Suppressor macrophage treated with lipopolysaccharide for 4 hours (primary cell): ENCODE measurements at places on chromosomes 12 and 14.
A peak's percentile ranks its signal among the peaks of the same experiment; 100 is the strongest.

GRCh38 chr12:92341065-92341668 is 195.5 kb upstream of the BTG1 start:
- peak; percentile 40 for DNase-seq

GRCh38 chr14:69342928-69343525 is 55.1 kb downstream of the ERH start:
- no peak for DNase-seq

DNA sequence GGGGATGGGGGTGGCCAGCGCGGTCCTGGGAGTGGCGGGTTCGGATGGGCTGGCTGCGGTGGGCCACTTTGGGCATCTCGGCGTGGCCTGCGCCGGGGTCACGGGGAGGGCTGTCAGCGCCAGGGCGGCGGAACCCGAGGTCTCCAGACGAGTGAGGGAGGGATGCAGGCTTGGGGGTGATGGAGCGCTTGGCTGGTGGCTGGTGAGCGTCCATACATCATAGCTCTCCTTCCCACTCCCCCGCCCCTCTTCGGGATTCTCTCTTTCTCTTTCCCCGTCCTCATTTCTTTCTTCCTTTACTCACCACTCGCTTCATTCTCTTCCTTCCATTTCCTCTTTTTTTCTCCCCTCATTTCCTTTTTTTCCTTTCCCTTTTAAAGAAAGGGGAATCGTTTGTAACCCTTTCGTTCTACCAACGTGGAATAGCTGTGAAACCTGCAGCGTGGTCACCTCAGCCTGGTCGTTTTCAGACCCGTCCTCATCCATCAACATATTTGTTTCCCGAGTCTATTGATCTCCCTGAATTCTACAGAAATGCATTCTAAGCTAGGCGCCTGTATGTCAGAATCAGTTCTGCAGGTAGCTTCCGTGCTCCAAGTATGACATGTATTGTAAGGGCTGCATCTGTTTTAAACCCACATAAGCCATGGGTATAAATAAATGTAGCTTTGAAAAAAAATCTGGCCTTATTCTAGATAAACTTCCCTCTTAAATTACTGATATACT is 260.3 kb upstream of the E2F7 start:
- peak; percentile 3 for DNase-seq

- DNase-seq, result no peak
Measured at GRCh38 chr14:24972844-24973243, 77.1 kb downstream of the STXBP6 start.

- peak; percentile 46 for DNase-seq
Measured at GRCh38 chr12:59624732-59625460, 29.1 kb downstream of the SLC16A7 start.

GRCh38 chr12:119682639-119683252 is 14.8 kb downstream of the PRKAB1 start:
- peak; percentile 78 for DNase-seq

GRCh38 chr14:32666308-32666707 is 272.4 kb upstream of the NPAS3 start:
- no peak for DNase-seq

DNA sequence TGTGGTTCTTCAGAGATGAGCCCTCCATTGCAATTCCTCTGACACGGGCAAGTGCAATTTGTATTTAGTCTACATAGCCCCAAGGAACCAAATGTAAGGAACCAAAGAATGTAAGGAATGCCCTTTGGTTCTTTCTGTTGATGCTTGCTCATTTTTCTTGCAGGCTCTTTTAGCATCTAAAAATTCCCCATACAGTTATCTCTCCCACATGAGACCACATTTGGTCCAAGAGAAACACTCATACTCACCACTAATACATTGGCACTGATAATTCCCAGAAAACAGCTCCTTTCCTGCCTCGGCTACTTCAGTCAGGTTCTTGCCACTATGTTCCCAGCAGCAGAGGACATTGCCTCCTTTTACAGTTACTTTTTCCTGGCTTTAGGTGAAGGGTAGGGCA is 332.6 kb downstream of the AEBP2 start:
- no peak for DNase-seq

- no peak for DNase-seq
Measured at GRCh38 chr12:2960390-2960956, 1.3 kb downstream of the TEAD4 start.

DNA sequence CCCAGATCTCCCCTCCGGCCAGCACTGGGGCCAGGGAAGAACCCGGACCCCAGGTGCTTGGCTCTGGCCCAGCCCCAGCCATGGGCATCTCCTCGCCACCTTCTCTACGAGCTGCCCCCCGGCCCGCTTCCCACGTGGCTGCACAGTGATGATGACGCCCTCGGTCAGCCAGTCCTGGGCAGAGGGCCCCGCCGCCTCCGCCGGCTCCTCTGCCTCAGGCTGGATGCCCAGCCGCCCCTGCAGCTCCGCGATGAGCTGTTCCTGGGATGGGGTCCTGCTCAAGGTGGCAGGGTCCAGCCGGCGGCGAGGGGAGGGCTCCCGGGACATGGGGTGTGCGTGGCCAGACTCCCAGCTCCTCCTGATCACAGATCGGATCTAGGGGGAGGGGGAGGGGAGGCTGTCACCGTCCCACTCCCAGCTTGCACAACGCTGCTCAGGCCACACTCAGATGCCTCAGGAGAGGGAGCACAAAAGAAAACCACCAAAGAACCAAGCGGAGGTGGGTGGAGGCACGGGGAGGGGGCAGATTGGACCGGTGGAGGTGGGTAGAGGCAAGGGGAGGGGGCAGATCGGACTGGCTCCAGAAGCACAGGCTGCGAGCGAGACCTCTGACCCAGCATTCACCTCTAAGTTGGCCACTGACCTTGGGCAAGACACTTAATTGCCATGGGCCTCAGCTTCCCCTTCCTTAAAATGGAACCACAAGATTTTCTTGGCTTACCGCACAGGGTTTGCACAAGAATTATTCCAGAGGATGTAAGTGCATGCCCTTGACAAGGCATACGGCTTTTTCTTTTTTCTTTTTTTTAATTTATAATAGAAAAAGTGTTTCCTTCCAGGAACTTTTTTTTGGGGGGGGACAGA is 16.1 kb upstream of the RPLP0 start:
- DNase-seq, result no peak

DNA sequence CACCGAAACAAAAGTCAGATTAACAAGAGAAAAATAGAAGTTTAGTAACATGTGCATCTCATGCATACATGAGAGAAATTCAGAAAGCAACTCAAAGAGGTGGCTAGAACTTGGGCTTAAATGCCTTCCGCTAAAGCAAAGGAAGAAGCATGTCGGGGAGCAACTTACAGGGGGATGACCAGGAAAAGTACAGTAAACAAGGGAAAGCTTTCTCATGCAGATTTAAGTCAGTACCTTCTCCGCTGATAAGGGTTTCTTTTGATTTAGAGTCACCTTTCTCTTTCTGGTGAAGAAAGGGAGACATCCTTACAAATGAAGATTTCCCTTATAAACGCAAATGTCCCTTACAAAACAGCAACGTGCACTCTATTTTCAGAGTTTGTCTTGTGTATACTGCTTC is 6.0 kb upstream of the RNASE6 start:
- no peak for DNase-seq

DNA sequence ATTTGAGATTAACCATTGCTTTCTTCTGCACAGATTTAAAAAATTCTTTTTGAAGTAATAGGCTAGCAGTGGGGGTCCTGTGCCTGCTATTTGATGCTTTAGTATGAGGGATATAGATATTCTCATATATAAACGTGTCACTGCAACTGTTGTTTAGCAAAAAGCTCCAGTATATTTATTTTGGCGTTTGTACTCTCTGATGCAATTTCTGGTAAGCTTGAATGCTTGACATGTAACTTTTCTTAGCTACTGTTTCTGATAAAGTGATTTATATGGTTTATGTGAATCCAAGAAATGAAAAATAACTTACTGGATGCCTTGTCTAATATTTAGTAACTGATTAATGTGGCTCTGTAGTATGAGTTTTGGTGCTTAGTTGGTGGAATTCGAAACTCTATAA is 77.1 kb downstream of the TTLL5 start:
- no peak for DNase-seq

GRCh38 chr12:62744551-62744950 is 190.4 kb downstream of the PPM1H start:
- peak; percentile 83 for DNase-seq

DNA sequence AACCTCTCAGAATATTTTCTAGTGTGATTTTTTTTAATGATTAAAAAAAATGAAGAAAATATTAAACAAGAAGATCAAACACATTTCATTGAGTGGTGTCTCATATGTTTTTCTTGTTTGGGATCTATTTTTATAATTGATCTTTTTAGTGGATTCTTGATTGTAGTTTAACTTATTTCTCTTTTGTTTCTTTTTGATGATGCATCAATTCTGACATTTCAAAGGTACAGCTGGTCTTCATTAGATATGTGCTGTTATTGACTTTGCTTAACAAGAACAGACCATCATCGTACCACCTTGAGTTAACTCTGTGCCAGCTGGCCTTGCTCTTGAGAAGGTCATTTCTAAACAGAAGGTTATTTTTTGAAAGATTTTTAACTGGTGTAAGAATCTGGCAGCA is 45.8 kb upstream of the FGD4 start:
- no peak for DNase-seq

DNA sequence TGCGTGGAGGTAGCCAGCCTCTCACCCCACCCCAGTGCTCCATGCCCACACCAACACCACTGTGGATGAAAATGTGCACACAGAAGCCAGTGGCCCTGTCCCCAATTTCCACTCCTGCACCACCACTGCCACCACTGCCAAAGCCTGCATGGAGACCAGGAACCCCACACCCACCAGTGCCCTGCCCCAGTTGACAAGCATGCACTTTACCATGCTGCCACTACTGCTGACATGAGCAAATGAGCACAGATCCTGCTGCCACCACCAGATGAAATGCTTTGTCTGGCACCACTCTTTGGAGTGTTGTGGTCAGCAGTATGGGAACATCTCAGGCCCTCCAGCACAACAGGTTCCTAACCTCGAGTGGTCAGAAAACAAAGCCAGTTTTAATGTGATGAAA is 104.1 kb downstream of the ATXN7L3B start:
- DNase-seq, result no peak

DNA sequence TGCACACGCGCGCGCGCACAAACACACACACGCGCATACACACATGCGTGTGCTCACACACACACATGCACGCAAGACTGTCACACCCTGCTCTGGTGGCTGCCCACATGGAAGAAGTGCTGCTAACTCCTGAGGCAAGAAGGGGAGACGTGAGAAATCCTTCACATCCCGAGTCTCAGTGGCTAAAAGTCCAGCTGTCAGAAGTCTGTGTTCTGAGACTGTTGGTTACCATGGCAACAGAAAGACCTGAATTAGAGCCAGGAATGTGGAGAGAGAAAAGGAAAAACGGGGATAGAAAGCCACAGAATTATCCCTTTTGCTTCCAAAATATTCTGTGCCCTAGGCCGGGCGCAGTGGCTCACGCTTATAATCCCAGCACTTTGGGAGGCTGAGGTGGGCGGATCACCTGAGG is 71.2 kb downstream of the PPFIBP1 start:
- no peak for DNase-seq

GRCh38 chr12:53115112-53115890 is 12.0 kb downstream of the SOAT2 start:
- DNase-seq, result no peak

- DNase-seq, result no peak
Measured at GRCh38 chr14:53215101-53215500, 62.0 kb upstream of the DDHD1 start.

DNA sequence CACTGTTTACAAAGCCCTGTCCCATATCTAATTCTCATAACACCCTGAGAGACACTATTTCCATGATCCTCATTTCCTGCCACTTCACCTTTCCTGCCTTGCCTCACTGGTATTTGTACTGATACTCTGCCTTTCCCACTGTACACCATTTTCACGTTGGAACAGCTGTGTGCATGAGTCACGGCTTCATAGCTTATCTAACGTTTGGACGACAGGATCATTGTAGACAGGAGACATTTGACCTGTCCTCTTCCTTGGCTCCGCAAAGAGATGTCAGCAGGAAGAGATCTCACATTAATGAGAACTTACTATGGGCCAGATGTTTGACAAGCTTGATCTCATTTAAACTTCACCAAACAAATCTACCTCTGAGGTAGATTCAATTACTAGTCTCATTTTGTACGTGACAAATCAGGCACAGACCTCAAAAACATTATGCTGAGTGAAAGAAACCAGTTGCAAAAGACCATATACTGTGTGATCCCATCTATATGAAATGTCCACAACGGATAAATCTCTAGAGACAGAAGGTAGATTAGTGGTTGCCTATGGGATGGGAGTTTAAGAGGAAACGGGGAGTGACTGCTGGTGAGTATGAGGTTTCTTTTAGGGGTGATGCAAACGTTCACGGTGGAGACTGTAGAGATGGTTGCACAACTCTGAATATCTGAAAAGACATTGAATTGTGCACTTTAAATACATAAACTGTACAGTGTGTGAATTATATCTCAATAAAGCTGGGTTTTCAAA is 71.2 kb downstream of the KCNK13 start:
- no peak for DNase-seq

GRCh38 chr14:61376314-61376713 is 54.9 kb downstream of the PRKCH start:
- no peak for DNase-seq

- DNase-seq, result peak; percentile 0
Measured at GRCh38 chr14:104001003-104001402, 58.7 kb upstream of the RD3L start.

GRCh38 chr12:130959632-130960031 is 5.9 kb downstream of the ADGRD1 start:
- DNase-seq, result no peak

GRCh38 chr12:58502226-58502625 is 418.1 kb downstream of the LRIG3 start:
- no peak for DNase-seq

DNA sequence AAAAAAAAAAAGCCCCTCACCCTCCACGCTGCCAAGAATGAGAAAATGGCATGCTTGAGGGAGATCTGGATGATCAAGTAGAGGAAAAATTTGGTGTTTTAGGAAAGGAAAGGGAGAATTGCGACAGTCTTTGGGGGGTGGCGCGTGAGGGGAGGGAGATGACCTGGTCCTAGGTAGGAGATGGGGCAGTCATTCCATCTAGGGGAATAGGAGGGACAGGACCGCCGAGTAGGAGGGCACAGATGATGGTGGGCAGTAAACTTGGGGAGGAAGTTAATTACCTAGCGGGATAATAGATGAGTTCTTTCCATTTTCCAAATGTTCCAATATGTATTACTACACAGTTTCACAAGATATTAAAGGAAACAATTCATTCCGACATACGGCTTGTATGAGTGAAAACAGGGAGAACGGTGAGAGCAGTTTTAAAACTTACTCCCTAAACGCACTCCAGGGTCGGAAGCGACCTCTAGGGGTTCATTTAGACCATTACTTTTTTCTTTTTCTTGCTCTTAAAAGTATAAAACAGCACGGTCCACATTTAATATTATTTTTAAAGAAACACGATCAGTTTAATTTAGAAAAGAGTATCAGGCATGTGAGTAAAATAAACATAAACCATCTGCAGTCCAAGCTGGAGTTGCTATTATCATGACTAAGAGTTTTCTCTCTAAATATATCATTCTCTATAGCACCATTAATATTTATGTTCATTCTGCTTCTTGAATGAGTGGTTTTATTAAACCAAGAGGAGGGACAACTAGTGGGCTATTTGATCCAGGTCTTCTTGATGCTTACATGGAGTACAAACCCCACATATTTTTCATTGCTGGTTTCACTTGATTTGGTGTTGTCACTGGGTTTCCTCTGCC is 3.0 kb upstream of the FNTB start:
- peak; percentile 70 for DNase-seq

- DNase-seq, result no peak
Measured at GRCh38 chr12:31868965-31869364, 90.2 kb upstream of the RESF1 start.
